Activated naive CD4-positive, alpha-beta T cell (primary cell): ENCODE measurements at places on chromosomes 4 and X.

GRCh38 chr4:145420595-145421214 lies 60.9 kb upstream of the SMAD1 start:
- DNase-seq: no peak

DNA sequence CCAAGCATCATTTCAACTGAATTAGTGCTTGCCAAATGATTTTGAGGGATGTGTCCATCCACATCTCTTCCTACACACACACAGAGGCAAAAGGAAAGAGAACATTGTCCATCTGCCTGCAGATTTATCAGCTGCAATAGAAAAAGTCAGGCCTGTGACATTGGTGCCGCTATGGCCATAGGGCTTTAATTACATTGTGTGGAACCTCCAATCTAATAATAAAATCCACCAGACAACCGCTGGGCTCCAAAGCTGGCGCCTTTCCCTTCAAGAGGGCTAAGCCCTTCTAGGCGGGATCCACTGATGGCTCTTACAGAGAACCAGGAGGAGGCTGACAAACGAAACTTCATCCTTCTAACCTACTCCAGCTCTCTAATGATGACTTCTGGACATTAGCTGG lies 60.6 kb downstream of the PHOX2B start:
- DNase-seq: no peak

GRCh38 chr4:129254126-129254525 lies 158.2 kb downstream of the C4orf33 start:
- no peak for DNase-seq

- DNase-seq: no peak
These were observed 40.8 kb upstream of the GRPR start for GRCh38 chrX:16082470-16083085.

- no peak for DNase-seq
These were observed 24.5 kb upstream of the RNF212 start for GRCh38 chr4:1137850-1138249.

GRCh38 chr4:7787681-7788141 lies 151.9 kb downstream of the AFAP1 start:
- no peak for DNase-seq

DNA sequence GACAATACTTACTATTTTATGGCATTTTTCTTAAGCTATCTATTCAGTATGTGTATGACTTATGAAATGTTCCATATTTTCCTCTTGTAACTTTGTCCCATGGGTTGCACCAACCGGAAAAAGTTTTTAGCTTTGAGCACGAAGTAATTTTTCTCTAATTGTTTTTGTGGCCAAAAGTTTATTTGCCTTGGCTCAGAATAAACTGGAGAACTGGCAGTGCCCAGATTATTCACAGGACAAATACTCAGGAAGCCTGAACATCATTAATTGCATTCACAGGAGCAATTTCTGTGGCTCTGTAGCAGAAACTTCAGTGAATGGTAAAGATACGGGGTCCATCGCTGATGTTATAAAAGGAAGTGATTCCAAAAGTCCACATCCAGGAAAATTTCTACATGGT lies 184.5 kb downstream of the ARHGAP10 start:
- no peak for DNase-seq

GRCh38 chr4:1096841-1097240 lies 16.5 kb downstream of the RNF212 start:
- DNase-seq: no peak

DNA sequence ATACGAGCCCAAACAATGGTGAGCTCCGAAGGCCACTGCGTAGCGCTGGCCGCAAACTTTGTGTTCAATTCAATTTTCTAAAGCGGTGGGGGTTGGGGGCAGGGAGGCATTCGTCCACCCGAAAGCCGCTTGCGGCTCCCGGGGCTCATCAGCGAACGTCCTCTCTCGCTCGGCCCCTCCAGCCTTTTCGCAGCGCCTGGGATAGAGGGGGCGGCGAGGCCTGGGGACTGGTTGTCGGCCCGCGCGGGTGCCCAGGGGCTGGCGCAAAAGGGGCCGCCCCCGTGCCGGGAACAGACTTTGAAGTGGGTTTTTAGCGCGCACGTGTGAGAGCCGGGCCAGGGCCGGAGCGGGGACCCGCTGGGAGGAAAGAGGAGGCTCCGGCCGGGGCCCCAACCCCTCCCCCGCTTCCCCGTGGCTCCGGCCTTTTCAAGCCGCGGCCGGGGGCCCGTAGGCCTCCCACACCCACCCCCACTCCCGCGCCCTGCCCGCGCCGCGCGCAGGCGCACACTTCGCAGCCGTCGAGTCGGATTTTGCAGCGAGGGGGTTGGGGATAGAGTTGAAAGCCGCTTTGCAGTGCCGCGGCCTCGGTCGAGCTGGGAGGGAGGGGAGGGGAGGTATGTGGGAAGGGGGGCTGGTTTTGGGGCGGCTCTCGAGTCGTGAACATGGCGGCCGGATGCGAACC lies 8.3 kb downstream of the ZIC3 start:
- DNase-seq: no peak
